ENCODE measurements at places on chromosomes 12 and 14.
A peak's percentile ranks its signal among the peaks of the same experiment; 100 is the strongest.

GRCh38 chr14:32197919-32198318, 3.9 kb upstream of the RNU6-7 start:
- no peak for DNase-seq

GRCh38 chr12:131636266-131636665, 74.6 kb upstream of the SFSWAP start:
- DNase-seq, result no peak

DNA sequence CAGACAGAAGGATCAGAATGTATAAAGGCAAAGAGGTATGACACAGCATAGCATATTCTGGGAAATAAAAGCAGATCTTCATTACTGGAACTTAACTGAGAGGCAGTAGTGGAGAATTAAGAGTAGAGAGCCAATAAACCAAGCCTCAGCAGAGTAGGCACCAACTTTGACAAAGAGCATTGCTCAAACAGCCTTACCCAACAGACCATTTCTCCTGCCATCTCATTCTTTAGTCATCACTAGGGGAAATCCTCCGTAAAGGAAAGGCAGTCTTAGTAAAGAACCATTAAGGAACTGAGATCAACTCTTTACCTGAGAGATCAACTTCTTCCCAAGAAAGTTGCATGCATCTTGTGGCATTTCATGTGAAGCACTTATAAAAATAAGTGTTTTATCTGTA, 36.6 kb downstream of the SENP1 start:
- no peak for DNase-seq

DNA sequence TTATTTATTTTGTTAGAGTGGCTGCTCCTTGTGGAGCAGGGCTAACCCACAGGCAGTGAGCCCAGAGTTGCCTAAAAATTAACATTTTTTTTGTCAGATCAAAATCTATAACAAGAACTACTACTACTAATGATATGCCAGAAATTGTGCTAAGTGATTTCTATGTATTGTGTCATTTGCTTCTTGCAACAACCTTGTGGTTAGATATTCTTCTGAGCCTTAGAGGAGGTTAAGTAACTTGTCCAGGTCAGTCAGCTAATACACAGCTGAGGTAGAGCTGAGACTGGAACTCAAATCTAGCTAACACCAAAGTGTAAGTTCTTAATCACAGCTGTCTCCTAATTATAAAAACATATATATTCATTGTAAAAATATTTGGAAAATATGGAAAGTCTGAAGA, 29.8 kb downstream of the CFL2 start:
- DNase-seq, result no peak

- DNase-seq, result no peak
Measured at GRCh38 chr12:116202940-116203339, 74.6 kb downstream of the MED13L start.

DNA sequence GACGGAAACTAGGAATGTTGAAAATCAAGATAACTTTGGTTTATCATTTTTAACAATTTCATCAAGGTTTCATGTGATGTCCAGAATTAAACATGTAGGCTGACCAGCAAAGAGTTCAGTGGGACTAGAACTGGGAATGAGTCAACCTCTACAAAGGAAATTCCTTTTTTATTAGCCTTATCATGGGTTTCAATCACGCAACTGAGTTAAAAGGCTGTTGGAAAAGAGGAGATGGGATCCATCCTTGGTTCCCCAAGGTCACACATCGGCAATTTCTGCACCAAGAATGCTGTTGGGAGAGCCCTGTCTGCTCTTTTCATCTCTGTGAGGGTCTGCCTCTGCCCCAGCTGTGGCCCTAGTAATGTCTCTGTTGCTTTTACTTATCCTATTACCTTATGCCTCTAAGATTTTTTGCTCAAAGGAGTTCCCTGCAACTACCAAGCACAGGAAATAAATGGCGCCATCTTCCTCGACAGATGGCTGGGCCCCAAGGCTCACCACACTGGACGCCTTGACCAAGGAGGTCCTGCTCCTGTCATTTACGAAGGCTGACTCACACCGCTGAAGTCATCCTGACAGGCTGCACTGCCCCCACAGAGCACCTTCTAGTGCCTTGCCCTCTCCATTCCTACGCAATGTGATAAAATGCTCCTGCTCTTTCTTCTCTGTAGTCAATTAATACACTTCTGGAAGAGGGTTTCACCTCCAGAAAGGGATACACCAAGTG, 367.4 kb downstream of the GXYLT1 start:
- DNase-seq, result no peak

GRCh38 chr14:37268788-37269187, 71.1 kb downstream of the MIPOL1 start:
- no peak for DNase-seq

GRCh38 chr12:110600254-110600653, 13.7 kb upstream of the TCTN1 start:
- DNase-seq, result no peak

GRCh38 chr12:96912261-96912660, 5.2 kb downstream of the NEDD1 start:
- DNase-seq, result no peak

GRCh38 chr14:35551081-35551480, 17.1 kb downstream of the INSM2 start:
- DNase-seq, result no peak

DNA sequence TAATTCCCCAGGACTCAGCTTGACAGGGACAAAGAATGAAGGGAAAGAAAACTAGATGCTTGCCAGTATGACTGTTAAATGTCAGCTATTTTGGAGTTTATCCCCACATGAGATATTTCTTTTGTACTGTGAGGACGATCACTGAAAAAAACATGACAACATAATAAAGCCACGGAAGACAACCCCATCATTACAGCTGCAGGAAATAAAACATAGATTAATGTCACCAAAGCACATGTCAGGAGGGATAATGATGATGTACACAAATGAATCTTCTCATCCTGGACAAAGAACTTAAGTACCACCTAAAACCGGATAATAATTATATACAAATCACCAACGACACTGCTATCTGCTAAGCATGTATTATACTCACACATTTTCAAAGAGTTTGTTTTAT, 84.6 kb upstream of the GRIP1 start:
- no peak for DNase-seq

GRCh38 chr12:102024765-102025164, 37.0 kb downstream of the WASHC3 start:
- no peak for DNase-seq

- DNase-seq, result no peak
Measured at GRCh38 chr12:40153432-40153831, 47.6 kb upstream of the SLC2A13 start.

DNA sequence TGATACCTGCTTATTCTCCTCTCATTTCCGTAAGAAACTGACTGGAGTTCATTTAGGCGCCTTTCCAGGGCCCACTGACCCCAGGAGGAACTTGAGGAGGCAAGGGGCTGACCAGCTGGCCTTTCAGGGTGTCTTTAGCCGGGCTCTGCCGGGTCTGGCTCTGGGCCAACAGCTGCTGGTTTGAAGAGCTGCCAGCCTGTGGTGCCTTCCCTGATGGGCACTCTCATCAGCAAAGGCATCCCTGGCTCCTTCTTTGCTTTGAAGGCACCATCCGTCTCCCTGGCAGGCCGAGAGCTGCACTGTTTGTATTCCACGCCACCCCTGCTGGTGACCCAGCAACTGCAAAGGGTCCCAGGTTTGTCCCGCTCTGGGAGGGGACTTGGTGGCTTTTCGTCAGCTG, 42.0 kb downstream of the IQSEC3 start:
- no peak for DNase-seq

GRCh38 chr14:99531251-99532096, 50.3 kb downstream of the CCNK start:
- DNase-seq, result no peak

GRCh38 chr12:97967831-97968230, 505.2 kb downstream of the RMST start:
- DNase-seq, result no peak

GRCh38 chr12:108551535-108551934, 9.4 kb downstream of the SART3 start:
- DNase-seq, result no peak

DNA sequence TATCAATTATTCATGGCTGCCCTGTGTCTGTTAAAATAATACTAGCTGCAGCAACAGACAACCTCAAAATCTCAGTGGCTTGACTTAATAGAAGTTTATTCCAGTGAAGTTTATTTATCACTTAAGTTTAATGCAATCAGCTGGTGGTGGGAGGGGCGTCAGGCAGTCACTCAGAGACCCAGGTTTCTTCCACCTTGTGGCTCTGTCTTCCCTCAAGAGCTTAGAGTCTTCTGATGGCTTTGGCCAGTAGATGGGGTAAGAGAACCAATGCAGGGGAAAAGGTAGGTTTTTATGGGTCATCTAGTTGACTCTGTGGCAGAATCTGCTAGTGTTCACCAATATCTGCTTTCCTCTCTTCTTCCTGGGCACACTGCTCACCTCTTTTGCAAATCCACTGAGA, 668.9 kb downstream of the AACS start:
- no peak for DNase-seq

GRCh38 chr12:76032043-76032981, 736 bp upstream of the PHLDA1 start:
- no peak for DNase-seq

- no peak for DNase-seq
Measured at GRCh38 chr14:79583738-79584408, 627.4 kb downstream of the DIO2 start.

- DNase-seq, result no peak
Measured at GRCh38 chr14:54438703-54439102, 2.5 kb downstream of the CNIH1 start.

- no peak for DNase-seq
Measured at GRCh38 chr14:72738161-72738611, 155.7 kb downstream of the DPF3 start.

DNA sequence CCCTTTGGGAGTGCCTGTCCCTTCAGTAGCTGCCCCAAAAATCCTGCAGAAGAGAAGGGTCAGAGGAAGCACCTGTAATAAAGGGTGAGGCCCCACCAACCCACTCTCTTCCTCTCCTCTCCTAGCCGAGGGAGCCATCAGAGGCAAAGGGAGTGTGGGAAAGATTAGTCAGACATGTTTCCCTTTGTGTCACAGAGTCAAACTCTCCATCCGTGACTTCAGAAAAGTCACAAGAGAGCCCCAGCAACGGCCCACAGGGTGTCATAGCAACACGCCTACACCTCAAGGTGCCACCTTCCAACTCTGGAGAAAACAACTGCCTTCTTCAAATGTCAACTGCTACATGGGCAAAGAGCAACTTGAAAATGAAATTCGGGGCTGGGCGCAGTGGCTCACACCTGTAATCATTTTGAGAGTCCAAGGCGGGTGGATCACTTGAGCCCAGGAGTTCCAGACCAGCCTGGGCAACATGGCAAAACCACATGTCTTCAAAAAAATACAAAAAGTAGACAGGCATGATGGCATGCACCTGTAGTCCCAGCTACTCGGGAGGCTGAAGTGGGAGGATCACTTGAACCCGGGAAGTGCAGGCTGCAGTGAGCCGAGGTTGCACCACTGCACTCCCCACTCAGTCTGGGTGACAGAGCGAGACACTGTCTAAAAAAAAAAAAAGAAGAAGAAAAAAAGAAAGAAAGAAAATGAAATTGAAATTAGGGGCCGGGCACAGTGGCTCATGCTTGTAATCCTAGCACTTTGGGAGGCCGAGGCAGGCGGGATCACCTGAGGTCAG, 17.7 kb upstream of the CD27 start:
- peak; percentile 25 for DNase-seq

DNA sequence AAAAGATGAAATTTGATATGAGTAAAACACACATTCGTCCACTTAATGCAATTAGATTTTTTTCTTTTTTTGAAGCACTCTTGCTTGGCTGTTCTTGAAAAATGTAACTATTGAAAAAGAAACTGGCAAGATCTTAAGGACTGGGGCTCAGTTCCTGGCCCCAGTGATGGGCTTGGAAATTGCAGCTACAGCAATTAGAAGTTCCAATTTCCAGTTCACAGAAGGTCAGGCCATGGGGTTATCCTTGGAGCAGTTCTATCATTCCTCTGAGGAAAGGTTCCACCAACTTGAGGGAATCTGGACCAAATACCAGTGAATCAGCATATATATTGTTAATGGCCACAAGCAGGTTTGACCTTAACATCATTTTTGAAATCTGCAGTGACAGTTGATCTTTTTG, 18.9 kb downstream of the IGF1 start:
- DNase-seq, result no peak

DNA sequence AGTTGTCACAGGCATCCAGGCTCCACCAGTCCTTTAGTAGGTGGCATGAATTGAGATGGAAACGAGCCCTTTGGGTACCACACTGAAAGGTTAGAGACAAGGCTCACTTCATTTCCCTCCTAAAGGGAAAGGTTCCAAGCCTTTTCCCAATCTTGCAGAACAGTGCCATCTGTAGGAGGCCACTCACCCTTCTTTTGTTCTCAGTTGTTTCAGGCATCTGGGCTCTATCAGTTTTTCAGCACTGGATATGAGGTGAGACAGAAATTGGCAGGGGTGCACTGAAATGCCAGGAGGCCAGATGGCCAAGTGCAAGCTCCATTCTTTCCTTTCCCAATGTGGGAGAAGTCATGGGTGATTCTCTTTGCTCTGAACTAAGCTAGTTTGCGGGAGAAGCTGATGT, 15.2 kb downstream of the FBXO33 start:
- no peak for DNase-seq

DNA sequence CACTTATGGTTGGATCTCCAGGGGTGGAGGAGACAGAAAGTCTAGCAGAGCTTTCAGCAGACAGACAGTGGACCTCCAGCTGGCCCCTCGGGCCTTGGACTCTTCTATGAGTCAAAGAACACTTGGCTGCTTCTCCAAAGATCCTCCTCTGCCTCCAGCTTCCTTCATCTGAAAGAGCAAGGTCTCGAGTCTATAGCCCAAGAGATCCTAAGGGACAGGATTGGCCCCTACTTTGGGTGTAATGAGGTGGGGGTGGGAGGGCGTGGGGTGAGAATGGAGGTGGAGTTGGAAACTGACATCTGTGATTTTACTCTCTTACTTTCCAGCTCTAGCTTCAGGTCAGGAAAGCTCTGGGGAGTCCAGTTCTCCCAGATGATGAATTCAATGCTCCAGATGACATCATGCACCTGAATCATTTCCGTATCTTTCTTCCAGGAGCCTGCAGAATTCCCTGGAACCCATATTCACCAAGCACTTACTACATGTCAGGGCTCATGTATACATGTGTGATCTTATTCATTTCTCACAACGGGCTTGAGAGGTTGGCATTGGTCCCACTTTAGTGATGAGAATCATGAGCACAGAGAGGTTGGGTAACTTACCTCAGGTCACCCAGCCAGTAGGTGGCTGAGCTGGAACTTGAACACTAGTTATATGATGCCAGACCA, 10.2 kb upstream of the PGF start:
- DNase-seq, result peak; percentile 74

- DNase-seq, result no peak
Measured at GRCh38 chr12:101019667-101020066, 190.4 kb downstream of the SLC5A8 start.

GRCh38 chr14:37091651-37092050, 80.8 kb downstream of the SLC25A21 start:
- DNase-seq, result no peak

DNA sequence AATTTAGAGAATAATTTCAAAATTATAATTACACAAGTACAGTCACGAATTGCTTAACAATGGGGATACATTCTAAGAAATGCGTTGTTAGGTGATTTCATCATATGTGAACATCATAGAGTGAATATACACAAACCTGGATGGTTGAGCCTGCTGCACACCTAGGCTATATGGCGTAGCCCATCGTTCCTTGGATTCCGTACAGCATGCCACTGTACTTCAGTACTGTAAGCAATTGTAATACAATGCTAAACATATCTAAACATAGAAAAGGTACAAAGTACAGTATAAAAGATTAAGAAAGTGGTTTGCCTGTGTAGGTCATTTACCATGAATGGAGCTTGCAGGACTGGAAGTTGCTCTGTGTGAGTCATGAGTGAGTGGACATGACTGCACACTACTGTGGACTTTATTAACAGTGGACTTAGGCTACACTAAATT, 286.2 kb downstream of the CACNA1C start:
- DNase-seq, result peak; percentile 44

GRCh38 chr12:127542931-127543330, 724.0 kb upstream of the TMEM132C start:
- DNase-seq, result no peak
